Mesendoderm (in vitro differentiated cells): ENCODE measurements at places on chromosomes 5 and 9.
A peak's percentile ranks its signal among the peaks of the same experiment; 100 is the strongest.

- H3K4me3 ChIP-seq = no peak overlapping the region
- H3K27ac ChIP-seq = no peak overlapping the region
- no peaks in the 10 kb centered on the region for H3K4me1 ChIP-seq
- no peaks in the 10 kb centered on the region for H3K36me3 ChIP-seq
- H3K27me3 ChIP-seq = no peaks in the 10 kb centered on the region
These were observed 247.7 kb upstream of the ZNF462 start for GRCh38 chr9:106615118-106615889.

GRCh38 chr5:179852993-179853547, 5.5 kb downstream of the MRNIP start:
- H3K27me3 ChIP-seq = no peaks in the 10 kb centered on the region
- no peaks in the 10 kb centered on the region for H3K4me1 ChIP-seq
- H3K27ac ChIP-seq = no peak overlapping the region
- H3K36me3 ChIP-seq = peaks cover 3% of the 10 kb centered on the region
- DNase-seq = no peak
- no peak overlapping the region for H3K4me3 ChIP-seq

GRCh38 chr5:14339468-14339867, 196.3 kb downstream of the TRIO start:
- H3K36me3 ChIP-seq = peaks cover 2% of the 10 kb centered on the region
- H3K27ac ChIP-seq = no peak overlapping the region
- no peaks in the 10 kb centered on the region for H3K27me3 ChIP-seq

DNA sequence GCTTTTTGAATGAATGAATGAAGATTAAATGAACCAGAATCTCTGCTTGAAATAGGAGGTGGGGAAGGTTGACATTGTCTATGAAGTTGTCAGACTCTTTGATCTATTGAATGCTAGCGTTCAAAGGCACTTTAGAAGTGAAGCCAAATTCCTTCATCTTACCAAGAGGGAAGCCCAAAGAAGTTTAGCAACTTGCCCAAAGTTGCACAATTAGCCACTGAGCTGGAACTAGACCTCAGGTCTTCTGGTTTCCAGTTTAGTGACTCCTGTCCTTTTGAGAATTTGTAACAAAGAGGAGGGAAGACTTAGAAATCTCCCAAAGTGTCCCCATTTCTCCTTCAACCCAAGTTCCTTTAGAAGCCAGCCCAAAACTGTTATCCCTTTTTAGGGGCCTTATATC, 20.7 kb upstream of the SLC1A3 start:
- H3K27ac ChIP-seq = no peak overlapping the region
- no peaks in the 10 kb centered on the region for H3K4me1 ChIP-seq
- DNase-seq = no peak
- no peaks in the 10 kb centered on the region for H3K36me3 ChIP-seq
- no peaks in the 10 kb centered on the region for H3K27me3 ChIP-seq

DNA sequence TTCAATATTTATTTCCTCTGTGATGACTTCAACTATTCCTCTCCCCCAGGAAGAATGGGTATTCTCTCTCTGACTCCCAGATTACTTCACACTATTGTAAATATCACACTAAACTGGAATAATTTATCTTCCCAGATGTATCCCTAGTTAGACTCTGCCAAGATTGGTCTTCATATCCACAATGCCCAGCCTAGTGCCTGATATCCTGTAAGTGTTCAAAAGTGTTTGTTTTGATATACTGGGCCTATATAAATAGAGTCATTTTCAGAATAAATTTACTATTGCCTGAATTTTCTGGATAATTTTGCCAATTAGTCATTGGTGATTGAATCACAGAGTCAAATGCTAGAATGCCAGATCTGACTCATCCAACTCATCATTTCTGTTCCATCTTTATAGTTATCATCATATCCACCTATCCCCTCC, 143.7 kb upstream of the TNC start:
- no peak for DNase-seq
- no peaks in the 10 kb centered on the region for H3K4me1 ChIP-seq
- no peaks in the 10 kb centered on the region for H3K36me3 ChIP-seq
- H3K4me3 ChIP-seq = no peak overlapping the region
- no peak overlapping the region for H3K27ac ChIP-seq

- H3K4me1 ChIP-seq = no peaks in the 10 kb centered on the region
- H3K27me3 ChIP-seq = no peaks in the 10 kb centered on the region
- H3K27ac ChIP-seq = no peak overlapping the region
- H3K4me3 ChIP-seq = no peak overlapping the region
- no peak for DNase-seq
These were observed 858.8 kb upstream of the NUDT12 start for GRCh38 chr5:104421431-104421830.

DNA sequence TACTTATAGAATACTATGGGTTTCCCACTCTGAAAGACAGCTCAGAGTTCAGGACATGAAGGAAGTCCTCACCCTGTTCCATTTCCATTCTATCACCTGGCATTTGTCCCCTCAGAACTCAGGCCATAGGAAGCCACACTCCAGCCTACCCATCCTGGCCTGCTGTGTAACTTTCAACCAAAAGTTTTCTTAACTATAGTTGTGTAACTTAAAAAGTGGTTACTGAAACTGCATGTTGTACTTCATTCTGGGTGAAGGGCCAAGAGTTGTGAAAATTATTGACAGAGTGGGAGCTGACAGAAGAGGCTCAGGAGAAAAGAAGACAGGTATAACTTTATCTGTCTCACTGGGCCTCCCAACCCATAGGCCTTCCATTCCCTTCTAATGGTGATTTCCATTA, 212.5 kb downstream of the RAB3C start:
- no peaks in the 10 kb centered on the region for H3K4me1 ChIP-seq
- H3K27ac ChIP-seq = no peak overlapping the region
- H3K27me3 ChIP-seq = no peaks in the 10 kb centered on the region
- DNase-seq = no peak
- no peaks in the 10 kb centered on the region for H3K36me3 ChIP-seq

GRCh38 chr5:150848271-150848670, 1.9 kb downstream of the IRGM start:
- H3K27me3 ChIP-seq = no peaks in the 10 kb centered on the region
- H3K36me3 ChIP-seq = no peaks in the 10 kb centered on the region
- no peak for DNase-seq
- H3K27ac ChIP-seq = no peak overlapping the region
- no peak overlapping the region for H3K4me3 ChIP-seq
- no peaks in the 10 kb centered on the region for H3K4me1 ChIP-seq

- DNase-seq = no peak
- no peaks in the 10 kb centered on the region for H3K4me1 ChIP-seq
- no peak overlapping the region for H3K4me3 ChIP-seq
- H3K27me3 ChIP-seq = no peaks in the 10 kb centered on the region
- H3K36me3 ChIP-seq = peaks cover 11% of the 10 kb centered on the region
- no peak overlapping the region for H3K27ac ChIP-seq
These were observed 30.3 kb downstream of the MELK start for GRCh38 chr9:36603006-36603405.

DNA sequence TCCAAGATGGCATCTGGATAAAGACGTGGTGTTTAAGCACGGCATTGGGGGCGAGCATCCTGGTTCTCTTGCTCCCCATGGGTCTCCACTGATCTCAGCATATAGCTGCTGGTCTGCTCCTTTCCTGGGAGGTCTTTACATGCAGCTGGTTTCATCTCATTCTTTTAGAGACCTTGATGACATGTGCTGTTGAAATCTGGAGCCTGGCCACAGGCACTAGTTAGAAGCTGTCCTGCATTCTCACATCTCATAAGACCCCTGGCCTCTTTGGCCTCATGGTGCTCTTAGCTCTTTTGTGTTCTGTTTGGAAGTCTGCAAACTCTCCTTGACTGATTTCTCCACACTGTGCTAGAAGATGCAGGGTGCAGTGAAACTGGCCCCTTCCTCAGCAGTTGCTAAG, 113.0 kb downstream of the SMARCA2 start:
- H3K4me1 ChIP-seq = no peaks in the 10 kb centered on the region
- H3K27ac ChIP-seq = no peak overlapping the region
- DNase-seq = no peak
- no peak overlapping the region for H3K4me3 ChIP-seq

DNA sequence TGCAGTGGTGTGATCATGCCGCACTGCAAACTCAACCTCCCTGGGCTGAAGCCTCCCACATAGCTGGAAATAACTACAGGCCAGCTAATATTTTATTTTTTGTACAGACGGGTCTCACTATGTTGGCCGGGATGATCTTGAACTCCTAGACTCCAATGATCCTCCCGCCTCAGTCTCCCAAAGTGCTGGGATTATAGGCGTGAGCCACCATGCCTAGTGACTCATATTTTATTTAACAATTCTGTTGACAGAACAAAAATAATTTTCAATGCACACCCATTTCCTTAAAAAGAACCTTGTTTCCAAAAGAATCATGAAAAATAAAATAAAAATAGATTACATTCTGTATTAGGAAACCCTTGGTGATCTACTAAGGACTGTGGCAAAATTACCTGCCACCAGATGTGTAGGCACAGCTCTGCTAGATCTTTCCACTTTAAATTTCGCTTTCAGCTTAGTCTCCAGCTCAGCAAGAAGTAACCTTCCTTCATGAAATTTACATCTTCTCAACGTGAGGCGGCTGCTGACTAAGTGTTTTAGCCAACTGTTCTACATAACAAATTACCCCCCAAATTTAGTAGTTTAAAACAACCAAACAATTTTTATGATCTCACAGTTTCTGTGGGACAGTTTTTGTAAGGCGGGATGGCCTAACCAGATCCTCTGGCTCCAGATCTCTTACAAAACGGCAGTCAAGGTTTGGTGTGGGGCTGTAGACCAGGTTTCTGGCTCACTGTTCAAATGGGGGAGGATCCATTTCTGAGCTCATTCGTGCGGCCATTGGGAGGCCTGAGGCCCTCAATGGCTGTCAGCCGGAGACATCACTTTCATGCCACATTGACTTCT, 32.6 kb upstream of the GOLPH3 start:
- H3K4me1 ChIP-seq = no peaks in the 10 kb centered on the region
- no peaks in the 10 kb centered on the region for H3K36me3 ChIP-seq
- DNase-seq = no peak
- no peak overlapping the region for H3K4me3 ChIP-seq
- no peaks in the 10 kb centered on the region for H3K27me3 ChIP-seq
- H3K27ac ChIP-seq = no peak overlapping the region

- no peak for DNase-seq
- H3K4me1 ChIP-seq = no peaks in the 10 kb centered on the region
- no peaks in the 10 kb centered on the region for H3K27me3 ChIP-seq
- H3K4me3 ChIP-seq = no peak overlapping the region
- H3K36me3 ChIP-seq = no peaks in the 10 kb centered on the region
These were observed 79.4 kb downstream of the ERCC6L2 start for GRCh38 chr9:95954940-95955339.

DNA sequence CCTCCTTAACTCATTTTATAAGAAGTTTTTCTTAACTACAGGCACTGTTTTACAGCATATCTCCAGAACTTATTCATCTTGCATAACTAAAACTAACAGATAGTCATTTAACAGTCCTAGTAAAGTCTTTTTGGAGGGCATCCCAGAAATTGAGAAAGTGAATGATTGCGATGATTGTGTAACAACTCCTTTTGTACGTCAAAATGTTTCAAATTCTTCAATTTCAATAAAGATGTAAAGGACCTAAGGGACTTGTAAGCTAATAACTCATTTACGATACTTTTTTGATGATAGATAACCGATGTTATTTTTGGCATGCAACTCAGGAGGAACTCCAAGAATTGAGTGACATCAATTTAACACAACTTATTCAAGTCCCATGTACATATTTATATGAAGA, 42.7 kb downstream of the SVEP1 start:
- no peak for DNase-seq
- H3K4me1 ChIP-seq = no peaks in the 10 kb centered on the region
- no peak overlapping the region for H3K4me3 ChIP-seq
- H3K36me3 ChIP-seq = no peaks in the 10 kb centered on the region
- no peaks in the 10 kb centered on the region for H3K27me3 ChIP-seq

DNA sequence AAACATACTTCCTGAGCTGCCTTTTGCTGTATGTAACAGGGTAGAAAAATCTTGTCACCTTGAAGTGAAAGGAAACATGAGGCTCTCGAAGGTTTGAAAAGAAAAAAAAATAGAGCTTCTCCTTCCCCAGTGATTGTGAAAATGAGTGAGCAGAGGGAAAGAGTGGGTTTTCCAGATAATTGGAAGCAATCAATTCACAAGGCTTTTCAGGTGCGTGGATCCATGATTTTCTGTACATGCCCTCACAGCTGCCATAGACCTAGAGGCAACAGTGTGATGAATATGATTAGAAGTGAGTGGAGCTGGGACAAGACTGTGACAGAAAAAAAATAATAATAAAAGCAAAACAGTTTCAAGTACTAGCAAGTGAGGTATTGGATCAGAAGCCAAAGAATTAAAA, 1422.5 kb upstream of the CDH6 start:
- no peaks in the 10 kb centered on the region for H3K36me3 ChIP-seq
- no peak overlapping the region for H3K4me3 ChIP-seq
- H3K27me3 ChIP-seq = no peaks in the 10 kb centered on the region
- no peak for DNase-seq
- no peaks in the 10 kb centered on the region for H3K4me1 ChIP-seq

DNA sequence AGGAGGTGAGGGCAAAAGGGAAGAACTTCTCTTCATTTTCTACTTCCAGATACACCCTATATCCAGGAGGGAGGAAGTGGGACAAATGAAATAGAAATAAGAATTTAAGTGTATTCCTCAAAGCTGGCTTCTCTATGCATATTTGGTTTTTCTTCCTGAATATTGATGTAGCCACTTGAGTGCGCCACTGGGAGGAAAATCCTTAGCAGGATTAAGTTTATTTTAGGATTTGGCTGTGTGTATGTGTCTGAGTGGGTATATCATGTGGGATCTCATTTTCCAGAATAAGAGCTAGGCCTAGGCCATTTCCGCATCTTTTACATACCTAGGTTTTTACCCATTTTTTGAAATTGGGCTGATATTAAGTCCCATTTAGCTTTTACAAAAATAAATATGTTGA, 42.5 kb downstream of the MAP1B start:
- no peak overlapping the region for H3K4me3 ChIP-seq
- H3K36me3 ChIP-seq = no peaks in the 10 kb centered on the region
- H3K4me1 ChIP-seq = no peaks in the 10 kb centered on the region
- no peaks in the 10 kb centered on the region for H3K27me3 ChIP-seq
- DNase-seq = no peak

DNA sequence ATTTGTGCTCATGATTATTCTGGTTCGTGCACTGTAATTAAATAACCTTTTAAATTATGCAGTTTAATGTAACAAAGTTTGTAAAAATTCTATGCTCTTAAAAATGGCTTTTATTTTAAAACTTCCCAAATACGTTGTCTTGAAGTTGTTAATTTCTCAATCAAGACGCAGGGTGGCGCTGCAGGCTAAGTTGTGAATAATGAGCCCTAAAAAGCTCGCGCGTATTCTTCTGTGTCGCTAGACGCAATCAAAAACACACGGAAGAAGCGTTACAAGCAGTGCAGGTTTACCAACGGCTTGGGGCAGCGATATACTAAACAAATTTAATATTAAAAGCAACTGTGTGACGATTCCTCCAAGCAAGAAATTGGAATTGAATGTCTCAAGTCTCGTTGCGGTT, at the start of gene PCDHB4:
Gene PCDHB4 (plus strand): TSS at position 256 of the 400 bp plus-strand sequence. CDS start 181 bp downstream, outside the sequence.
- H3K27ac ChIP-seq = no peak within 1 kb of the TSS
- no peaks in the 10 kb centered on the region for H3K4me1 ChIP-seq
- H3K4me3 ChIP-seq = no peak within 1 kb of the TSS
- DNase-seq = peak; percentile 64
- no peaks in the 10 kb centered on the region for H3K36me3 ChIP-seq
- H3K27me3 ChIP-seq = no peaks in the 10 kb centered on the region
